ENCODE measurements at places on chromosomes 6 and 20. TPM values are rescaled to one million over a fixed set of nuclear protein-coding genes. Genes with fewer than 3 reads are reported as not detected.

Gene PBOV1
- not detected for polyA plus RNA-seq

Gene LHFPL5
- not detected for polyA plus RNA-seq

Gene MAS1
- polyA plus RNA-seq: 0.18 TPM

Gene FOXQ1
- polyA plus RNA-seq: not detected

Gene KHDRBS2
- polyA plus RNA-seq: 0.18 TPM

Gene EEF1A2
- 1,049 TPM for polyA plus RNA-seq

Gene WASF1
- polyA plus RNA-seq: 8.1 TPM

Gene VWA7
- 2.9 TPM for polyA plus RNA-seq

Gene RNF182
- 0.87 TPM for polyA plus RNA-seq

Gene SKIC2
- 27.0 TPM for polyA plus RNA-seq

Gene FRK
- 0.30 TPM for polyA plus RNA-seq

Gene SAPCD1
- 3.0 TPM for polyA plus RNA-seq

Gene LYRM4
- polyA plus RNA-seq: 20.4 TPM

Gene TAGAP
- 1.0 TPM for polyA plus RNA-seq

Gene PRPH2
- 2.6 TPM for polyA plus RNA-seq

Gene DEFB127
- polyA plus RNA-seq: not detected

Gene WFDC12
- not detected for polyA plus RNA-seq

Gene SMIM26
- polyA plus RNA-seq: 83.1 TPM

Gene OPRM1
- polyA plus RNA-seq: 0.05 TPM

Gene ULBP1
- polyA plus RNA-seq: 0.28 TPM

All from forelimb muscle (tissue), 1 donor.